ENCODE measurements at places on chromosomes 4 and X. TPM values are rescaled to one million over a fixed set of nuclear protein-coding genes. Genes with fewer than 3 reads are reported as not detected.

Gene USP17L29
- total RNA-seq = not detected

DNA sequence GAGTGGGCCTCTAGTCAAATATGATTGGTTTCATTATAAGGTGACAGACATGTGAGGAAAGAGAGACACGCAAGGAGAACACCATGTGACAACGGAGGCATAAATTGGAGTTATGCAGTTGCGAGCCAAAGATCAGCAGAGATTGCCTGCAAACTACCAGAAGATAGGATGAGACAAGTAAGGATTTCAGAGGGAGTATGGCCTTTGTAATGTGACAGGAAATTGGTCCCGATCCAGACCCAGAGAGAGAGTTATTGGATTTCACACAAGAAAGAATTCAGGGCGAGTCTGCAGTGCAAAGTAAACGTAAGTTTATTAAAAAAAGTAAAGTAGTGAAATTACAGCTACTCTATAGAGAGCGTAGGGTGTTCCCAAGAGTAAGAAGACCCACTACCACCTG, 35.7 kb upstream of the NDST4 start:
- no peak for DNase-seq

- DNase-seq = no peak
Observed at GRCh38 chrX:130902446-130902782, 595 bp downstream of the ENOX2 start.

- no peak for DNase-seq
Observed at GRCh38 chr4:76597423-76597979, 162.5 kb downstream of the SHROOM3 start.

- DNase-seq = no peak
Observed at GRCh38 chrX:8869812-8870211, 68.6 kb upstream of the FAM9A start.

DNA sequence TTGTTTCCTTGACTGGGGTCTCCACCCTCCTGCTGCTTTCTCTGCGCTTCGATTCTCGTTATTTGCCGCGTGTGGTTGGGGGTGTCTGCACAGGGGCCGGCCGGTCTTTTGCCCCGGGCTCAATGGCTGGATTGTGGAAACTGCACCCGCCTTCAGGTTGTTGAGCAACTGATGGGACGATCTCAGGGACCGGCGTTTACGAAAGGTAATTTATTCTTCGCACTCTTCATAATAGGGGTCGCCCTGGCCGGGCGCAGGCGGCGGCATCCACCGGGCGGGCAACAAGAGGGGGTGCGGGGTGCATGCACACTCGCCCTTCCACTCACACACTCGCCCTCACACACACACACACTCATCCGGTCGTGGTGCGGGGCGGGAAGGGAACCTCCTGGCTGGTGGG, 1.4 kb downstream of the ADGRL3 start:
- no peak for DNase-seq

DNA sequence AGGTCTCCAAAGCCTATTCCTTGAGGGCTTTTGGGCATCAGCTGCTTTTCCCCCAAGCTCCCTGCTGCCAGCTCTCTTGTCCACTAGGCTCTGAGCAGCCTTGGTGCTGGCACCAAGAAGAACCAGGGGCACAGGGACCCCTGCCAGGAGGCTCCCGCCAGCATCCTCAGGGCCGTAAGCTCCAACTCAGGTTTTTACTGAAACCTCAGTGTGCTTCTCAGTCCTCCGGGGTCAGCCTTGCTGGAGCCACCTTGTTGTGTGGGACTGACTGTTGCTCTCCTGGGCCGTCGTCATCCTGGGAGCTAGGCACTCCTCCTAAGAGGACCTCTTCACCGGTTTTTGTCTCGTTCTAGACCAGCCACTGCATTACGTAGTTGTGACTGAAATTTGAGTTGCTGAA, 38.9 kb downstream of the NOP14 start:
- peak; percentile 40 for DNase-seq

- DNase-seq = no peak
Observed at GRCh38 chr4:119315036-119315435, 6.9 kb downstream of the FABP2 start.

GRCh38 chr4:145618210-145618931, 814 bp upstream of the MMAA start:
- DNase-seq = no peak

GRCh38 chr4:98617358-98618047, 40.9 kb downstream of the TSPAN5 start:
- DNase-seq = no peak

Measured in left lobe of liver (tissue), 2 donors.